ENCODE measurements at places on chromosomes 12 and 14.

GRCh38 chr12:26874501-26875296, 41.7 kb upstream of the ITPR2 start:
- DNase-seq, result no peak

GRCh38 chr14:55297611-55298499, 26.6 kb downstream of the FBXO34 start:
- no peak for DNase-seq

GRCh38 chr14:80419345-80419744, 208.0 kb upstream of the DIO2 start:
- DNase-seq, result no peak

DNA sequence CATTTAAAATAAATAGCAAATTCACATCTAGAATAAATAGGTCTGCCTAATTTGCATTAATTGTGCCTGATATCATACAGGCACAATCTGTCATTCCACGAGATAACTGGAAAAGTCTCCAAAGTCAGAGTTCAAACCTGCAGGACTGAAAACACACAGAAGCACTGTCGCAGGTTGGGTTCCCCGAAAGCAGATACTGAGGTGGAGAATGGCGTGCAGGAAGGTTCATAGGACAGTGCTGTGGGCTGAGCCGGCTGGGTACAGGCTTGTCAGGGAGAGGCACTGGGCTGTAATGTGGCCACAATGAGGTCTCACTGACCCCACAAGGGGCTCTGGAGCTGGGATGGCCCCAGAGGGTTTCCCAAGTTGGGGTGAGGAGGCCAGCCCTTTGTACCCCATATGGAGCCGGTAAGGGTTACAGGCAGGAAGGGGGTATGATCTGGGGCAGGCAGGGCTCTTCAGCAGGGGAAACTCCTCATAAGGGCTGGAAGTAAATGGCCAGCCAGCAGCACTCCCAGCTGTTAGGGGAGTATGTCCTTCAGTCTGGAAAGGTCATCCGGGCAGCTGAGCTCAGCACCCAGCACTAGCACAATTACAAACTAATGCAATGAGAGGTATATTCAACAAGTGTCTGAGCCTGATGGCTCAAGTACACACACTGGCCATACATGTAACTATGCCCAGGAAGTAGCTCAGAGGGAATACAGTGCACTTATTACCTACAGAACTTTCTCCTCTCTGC, 68.5 kb downstream of the NT5DC3 start:
- no peak for DNase-seq

GRCh38 chr12:113766131-113766878, 199.8 kb downstream of the RBM19 start:
- no peak for DNase-seq

DNA sequence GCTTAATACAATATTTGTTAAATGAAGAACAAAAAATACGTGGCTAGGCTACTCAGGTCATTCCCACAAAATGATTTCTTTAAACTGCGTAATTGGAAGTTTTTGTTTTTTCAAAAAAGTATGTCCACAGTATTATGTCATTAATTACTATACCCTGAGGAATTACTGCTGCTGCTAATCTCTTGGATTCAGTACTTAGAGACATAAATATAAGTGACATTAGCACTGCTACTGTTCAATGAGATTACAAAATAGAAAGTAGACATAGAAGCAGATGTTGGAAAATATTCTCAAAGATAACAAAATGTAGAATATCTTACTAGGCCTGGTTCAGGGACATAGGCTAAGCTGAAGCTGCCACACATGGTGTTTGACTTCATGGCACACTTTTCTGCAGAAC, 36.3 kb downstream of the HMGA2 start:
- DNase-seq, result no peak

- no peak for DNase-seq
Observed at GRCh38 chr14:100724536-100724935, 2.2 kb upstream of the DLK1 start.

- no peak for DNase-seq
Observed at GRCh38 chr14:23454445-23454856, 15.1 kb upstream of the NGDN start.

DNA sequence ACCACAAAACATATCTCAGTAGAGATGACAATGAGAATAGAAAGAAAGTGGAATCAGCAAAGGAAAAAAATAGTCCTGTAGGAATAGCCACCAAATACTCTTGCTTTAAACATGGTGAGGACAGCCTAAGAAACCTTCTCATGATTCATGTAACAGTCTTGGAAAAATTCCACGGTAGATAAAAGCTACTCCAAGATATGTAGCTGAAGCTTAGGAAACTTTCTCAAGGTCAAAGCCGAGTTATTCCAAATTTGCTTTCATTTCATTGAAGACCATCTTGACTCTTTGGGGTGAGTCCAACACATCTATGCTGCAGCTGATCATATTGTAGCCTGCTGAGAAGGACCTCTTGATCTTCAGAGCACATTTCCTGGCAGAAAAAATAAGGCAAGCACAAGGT, 157.6 kb downstream of the PAH start:
- no peak for DNase-seq

DNA sequence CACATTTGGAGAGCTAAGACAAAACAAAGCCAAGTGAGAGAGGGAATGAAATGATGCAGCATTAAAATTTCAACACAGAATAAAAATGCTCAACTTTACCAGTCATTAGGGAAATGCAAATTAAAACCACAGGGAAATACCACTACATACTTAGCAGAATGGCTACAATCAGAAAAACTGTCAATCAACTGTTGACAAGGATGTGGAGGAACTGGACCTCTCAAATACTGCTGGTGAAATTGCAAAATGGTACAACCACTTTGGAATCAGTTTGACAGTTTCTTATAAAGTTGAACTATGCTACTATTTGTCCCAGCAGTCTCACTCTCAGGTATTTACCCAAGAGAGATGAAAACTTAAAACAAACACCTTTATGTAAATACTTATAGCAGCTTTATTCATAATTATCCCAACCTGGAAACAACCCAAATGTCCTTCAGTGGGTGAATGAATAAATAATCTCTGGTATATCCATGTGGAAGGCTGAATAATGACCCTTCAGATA, 43.8 kb upstream of the KTN1 start:
- no peak for DNase-seq

GRCh38 chr14:74620497-74620921, 8.5 kb upstream of the LTBP2 start:
- peak; percentile 94 for DNase-seq

DNA sequence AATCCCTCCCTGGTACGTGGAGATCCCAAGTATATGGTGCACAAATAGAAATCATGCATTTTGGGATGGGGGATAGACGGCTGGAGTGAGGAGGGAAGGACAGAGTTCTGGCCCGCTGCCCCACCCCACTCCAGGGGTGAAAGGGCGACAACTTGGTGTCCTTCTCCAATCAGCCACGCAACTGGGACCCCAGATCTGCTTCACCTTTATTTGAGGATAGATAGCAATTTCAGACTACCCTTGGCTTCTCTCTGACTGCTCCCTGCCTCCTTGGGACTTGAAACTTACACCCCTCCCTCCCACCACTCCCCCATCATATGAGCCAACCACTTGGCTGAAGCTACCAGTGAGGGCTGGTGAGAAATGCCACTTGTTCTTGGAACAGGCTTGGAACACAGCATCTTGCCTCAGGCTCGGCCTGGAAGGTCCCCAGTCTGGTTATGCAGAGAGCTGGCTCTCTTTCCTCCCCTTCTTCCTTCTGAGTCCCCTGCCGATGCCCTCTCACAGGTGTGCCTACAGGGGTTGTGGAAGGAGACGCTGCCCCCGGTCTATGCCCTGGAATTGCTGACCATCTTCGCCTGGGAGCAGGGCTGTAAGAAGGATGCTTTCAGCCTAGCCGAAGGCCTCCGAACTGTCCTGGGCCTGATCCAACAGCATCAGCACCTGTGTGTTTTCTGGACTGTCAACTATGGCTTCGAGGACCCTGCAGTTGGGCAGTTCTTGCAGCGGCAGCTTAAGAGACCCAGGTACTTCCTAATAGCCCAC, 8.1 kb downstream of the OAS3 start:
- no peak for DNase-seq

DNA sequence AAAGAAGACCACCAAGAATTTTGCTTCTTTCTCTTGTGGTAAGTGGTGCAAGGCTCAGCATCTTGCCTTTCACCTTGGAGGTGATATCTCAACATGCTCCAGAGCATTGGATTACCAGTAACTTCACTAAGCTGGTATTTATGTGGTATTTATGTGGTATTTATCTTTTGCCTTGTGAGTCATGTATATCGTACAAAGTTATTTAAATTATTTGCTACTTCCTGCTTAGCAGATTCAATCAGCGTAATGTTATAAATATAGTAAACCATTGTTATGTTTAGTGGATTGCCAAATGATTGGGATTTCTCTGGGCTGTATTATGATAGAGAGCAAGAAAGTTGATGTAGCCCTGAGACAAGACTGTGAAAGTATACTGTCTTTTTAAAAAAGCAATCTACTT, 366.4 kb downstream of the IPO8 start:
- DNase-seq, result no peak

GRCh38 chr12:100427078-100427477, 46.6 kb upstream of the NR1H4 start:
- peak; percentile 48 for DNase-seq

DNA sequence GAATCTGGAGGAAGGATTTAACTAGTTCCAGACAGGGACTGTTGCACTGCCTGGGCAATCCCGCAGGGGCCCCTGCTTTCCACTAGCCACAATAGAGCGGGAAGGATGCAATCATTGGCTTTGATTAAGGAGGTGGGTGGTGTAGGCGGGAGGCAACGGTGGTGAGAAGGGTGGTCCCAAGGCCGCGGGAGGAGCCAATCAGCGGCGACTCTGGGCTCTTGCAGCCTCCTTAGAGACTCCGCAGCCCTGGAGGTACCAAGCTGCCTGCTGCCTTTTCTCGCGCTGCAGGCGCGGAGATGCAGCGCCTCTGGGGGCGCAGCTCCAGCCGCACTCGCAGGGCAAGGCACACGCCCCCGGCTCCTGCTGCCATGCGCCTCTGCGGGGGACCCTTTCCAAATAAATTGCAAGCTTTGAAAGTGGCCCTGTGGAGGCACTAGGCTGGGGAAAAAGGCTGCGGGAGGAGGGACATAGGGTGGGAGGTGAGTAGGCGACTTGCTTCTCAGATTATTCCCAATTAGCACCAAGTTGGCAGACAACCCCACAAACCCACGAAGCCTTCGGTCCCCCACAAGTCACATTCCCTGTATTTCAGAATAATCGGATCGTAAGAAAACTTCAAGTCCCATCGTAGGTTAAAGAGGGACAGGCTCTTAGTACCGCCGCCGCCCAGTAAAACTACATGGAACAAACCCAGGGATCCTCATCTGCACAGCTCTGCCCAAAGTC, 858 bp upstream of the KCNA1 start:
- DNase-seq, result no peak

- no peak for DNase-seq
Observed at GRCh38 chr14:84323450-84323849, 1206.5 kb upstream of the FLRT2 start.

- DNase-seq, result no peak
Observed at GRCh38 chr14:104458845-104459244, 120.7 kb upstream of the C14orf180 start.

GRCh38 chr12:8780389-8780788, 42.0 kb upstream of the A2ML1 start:
- DNase-seq, result peak; percentile 14

- DNase-seq, result no peak
Observed at GRCh38 chr12:89278862-89279261, 73.4 kb downstream of the DUSP6 start.

GRCh38 chr14:105850853-105851581, 324.6 kb downstream of the TMEM121 start:
- no peak for DNase-seq

DNA sequence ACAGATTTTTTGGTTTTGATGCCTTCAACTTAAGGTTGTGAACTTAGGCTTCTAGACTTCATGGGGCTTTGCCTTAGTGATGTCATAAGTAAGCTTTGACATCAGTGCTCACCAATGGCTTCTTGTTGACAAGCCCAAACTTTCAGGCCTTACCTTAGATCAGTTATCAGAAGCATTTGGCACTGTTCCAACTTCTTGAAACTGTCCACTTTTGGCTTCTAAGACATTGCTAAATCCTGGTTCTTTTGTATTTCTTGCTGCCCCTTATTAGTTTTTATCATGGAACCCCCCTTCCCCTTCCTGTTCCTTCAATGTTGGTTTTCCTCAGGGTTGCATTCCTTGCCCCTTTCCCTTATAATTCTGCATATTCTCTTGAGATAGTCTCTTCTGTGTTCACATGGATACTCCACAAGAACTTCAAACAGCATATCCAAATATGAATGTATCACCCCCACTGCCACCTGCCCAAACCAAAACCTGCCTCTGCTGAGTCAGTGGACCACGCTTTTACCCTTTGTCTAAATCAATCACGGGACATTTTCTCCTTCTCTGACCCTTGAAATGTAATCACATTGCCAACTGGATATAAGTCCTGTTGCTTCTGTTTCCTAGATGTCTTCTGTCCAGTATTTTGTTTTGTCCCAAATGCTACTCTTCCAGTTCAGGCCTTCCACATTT, 7.9 kb downstream of the PFKM start:
- no peak for DNase-seq

- DNase-seq, result no peak
Observed at GRCh38 chr12:64459394-64459891, 7.5 kb downstream of the TBK1 start.

- DNase-seq, result no peak
Observed at GRCh38 chr12:116320791-116321217, 43.3 kb upstream of the MED13L start.

- no peak for DNase-seq
Observed at GRCh38 chr12:6208130-6208529, 7.9 kb downstream of the CD9 start.

GRCh38 chr14:51462182-51462581, 189.5 kb upstream of the FRMD6 start:
- no peak for DNase-seq

GRCh38 chr12:115623764-115624334, 653.6 kb downstream of the MED13L start:
- DNase-seq, result no peak

- peak; percentile 49 for DNase-seq
Observed at GRCh38 chr12:27571463-27571862, 47.5 kb downstream of the PPFIBP1 start.

GRCh38 chr14:92987713-92988510, 65.0 kb downstream of the CHGA start:
- no peak for DNase-seq

GRCh38 chr12:110718222-110718908, 24.3 kb downstream of the PPP1CC start:
- DNase-seq, result no peak

GRCh38 chr12:131218026-131218922, 264.6 kb downstream of the ADGRD1 start:
- DNase-seq, result no peak

GRCh38 chr14:24398293-24398652, 530 bp upstream of the NYNRIN start:
- no peak for DNase-seq

DNA sequence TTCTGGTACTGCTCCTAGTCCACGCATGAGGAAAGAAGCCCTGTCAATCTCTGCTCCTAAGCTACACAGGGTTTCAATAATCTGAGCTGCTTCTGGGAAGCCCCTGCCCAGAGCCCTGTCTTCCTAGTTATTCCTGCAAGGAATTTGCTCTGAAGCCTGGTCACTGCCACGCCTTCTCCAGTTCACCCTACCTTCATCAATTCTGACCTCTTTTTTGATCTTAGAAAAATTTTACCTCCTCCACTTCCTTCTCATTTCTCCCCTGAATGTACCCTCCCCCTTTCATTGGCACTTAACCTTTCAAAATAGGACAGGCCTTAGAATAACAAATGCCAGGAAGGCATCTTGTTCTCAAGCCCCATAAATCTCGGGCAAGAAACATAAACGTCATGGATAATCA, 14.9 kb upstream of the LRRK2 start:
- no peak for DNase-seq

GRCh38 chr12:50506753-50507473, 2.1 kb downstream of the DIP2B start:
- no peak for DNase-seq

Data from HTR-8/SVneo (cell line).